ENCODE measurements at places on chromosomes 3 and 15. TPM values are rescaled to one million over a fixed set of nuclear protein-coding genes. Genes with fewer than 3 reads are reported as not detected.

DNA sequence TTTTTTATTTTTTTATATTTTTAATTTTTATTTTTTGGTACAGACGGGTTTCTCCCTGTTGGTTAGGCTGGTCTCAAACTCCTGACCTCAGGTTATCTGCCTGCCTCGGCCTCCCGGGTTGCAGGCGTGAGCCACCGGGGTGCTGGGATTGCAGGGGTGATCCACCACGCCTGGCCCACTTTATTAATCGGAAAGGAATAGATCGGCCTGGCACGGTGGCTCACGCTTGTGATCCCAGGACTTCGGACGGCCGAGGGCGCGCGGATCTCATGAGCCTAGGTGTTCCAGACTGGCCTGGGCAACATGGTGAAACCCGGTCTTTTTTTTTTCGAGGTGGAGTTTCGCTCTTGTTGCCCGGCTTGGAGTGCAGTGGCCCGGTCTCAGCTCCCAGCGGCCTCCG is 26.5 kb upstream of the TUBGCP5 start:
- DNase-seq: no peak

DNA sequence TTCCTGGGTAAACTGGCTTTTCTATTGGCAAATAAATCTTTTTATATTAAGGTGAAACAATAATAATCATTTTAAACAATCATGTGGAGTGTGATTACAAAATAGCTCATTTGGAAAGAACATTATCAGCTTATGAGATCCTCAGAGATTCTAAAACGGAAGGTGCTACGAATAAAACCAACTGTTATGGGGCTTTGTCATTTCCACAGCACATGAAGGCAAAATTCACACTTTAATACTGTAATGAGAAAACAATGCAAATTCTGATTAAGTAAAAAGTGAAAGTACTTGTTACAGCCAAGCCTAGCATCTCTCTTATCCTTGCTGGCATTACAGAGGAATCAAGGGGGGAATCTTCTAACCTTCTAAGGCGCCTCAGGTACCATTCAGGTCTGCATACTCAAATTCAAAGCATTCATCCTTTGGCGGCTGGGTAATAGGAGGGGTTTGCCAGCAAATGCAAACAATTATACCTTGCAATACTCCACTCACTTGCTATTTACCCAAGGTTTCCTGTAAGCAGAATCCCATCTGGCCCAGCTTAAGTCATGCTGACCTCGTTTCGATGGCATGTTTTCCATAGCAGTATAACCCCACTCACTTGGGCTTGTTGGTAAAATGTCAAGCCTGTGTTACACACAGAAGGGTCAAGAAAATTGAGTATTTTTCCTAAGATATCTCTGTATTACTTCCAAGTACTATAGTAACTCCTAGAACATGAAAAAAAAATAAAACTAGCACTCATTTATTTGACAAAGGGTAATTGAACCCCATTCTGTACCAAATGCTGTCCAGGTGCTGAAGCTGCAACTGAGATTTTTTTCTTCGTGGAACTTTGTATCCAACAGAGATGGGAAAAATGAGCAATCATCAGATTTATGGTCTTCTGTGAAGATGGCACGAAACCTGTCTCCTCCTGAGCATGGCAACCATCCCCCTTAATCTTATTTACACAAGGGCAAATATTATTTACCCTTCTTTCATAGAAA is 183.7 kb upstream of the LMCD1 start:
- DNase-seq: peak; percentile 27

GRCh38 chr3:52004163-52004787 is 8.6 kb upstream of the RPL29 start:
- no peak for DNase-seq

DNA sequence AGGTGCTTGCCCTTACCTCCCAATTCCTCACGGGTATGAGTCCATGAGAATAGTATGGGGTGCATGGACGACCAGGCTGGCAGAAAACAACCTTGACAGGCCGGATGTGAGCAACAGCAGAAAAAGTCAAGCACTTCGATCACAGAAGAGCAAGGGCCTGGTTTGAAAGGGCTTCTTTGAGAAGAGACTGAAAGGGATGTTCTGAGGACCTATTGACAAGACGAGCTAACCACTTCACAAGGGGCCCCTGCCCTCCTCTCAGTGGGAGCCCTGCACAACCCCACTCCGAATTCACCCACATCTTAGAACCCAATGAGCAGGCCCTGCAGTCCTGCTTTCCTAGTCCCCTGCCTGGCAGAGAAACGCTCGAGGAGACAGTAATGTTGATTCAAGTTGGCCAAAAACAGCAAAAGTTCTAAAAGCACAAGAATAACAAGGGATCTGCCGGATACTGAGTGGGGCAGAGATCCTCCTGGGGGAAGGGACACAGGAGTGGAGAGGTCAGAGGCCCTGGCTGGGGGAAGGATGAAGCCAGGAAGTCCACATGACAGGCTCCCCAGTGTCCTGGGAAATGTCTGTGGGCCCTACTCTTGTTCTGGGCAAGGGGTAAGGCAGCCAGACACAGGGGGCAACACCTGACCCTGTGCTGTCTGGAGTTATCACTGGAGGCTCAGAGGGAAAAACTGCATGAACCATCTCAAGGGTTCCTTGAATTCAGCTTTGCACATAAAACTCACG is 14.8 kb upstream of the CX3CR1 start:
- DNase-seq: no peak

DNA sequence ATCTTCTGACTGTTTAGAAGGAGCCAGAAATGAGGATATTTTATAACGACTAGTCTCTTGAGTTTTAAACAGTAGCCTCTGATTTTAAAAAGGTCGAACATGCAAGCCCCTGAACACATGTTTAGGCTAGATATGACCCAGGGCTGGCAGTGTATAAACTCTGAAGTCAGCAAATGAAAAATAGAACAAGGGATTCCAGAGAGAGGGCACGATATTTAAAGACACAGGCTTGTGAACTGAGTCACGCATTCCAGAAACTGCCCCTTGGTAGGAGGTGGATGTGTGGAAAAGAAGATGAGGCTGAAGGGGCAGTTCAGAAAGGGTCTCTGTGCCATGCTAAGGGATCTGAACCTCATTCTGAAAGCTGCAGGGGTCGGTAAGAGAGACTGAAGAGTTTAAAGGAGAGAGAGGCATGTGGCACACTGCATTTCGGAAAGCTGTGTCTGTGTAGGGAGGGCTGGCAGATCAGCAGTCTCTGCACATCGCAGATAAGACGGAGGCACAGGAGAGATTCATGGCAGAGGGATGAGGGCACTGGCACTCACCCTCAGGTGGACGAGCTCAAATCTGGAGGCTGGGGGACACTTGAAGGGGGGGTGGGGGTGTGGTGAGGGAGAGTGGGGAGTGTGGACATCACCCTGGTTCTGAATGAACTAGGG is 22.1 kb downstream of the ST8SIA2 start:
- DNase-seq: no peak

SCAANT1 gene
- total RNA-seq: not detected

LIPH gene
- total RNA-seq: 6.4 TPM

SENP7 gene
- 10.8 TPM for total RNA-seq

WDR72 gene
- 0.14 TPM for total RNA-seq

GP5 gene
- total RNA-seq: not detected

Data from astrocyte (in vitro differentiated cells and primary cell).